ENCODE measurements at places on chromosomes 7 and 10. TPM values are rescaled to one million over a fixed set of nuclear protein-coding genes. Genes with fewer than 3 reads are reported as not detected.

The MUC3A gene
- total RNA-seq = not detected

The UNCX gene
- total RNA-seq = not detected

The GARIN1A gene
- 1.8 TPM for total RNA-seq

The WDR86 gene
- total RNA-seq = 0.45 TPM

The AUTS2 gene
- total RNA-seq = 20.1 TPM

The ZNF467 gene
- 0.42 TPM for total RNA-seq

The TMEM196 gene
- not detected for total RNA-seq

The ADRA2A gene
- total RNA-seq = not detected

All from activated T-helper 17 cell treated with anti-CD3 and anti-CD28 coated beads, Interleukin-2, amount 50 U/mL, for 72 hours (primary cell).